Activated T-helper 1 cell treated with anti-CD3 and anti-CD28 coated beads, Interleukin-2, amount 50 U/mL, for 16 hours (primary cell): ENCODE measurements at places on chromosomes 16 and 17.

DNA sequence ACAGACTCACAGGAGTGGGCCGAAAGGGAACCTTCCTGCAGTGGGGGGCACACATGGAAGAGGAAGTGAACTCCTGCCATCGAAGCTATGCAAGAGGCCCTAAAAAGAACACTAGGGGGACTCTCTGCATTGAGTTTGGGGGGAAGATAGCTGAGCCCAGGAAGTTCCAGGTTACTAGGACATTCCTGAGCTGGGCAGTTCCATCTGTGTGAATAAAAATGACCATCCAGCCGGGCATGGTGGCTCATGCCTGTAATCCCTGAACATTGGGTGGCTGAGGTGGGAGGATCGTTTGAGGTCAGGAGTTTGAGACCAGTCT, 211.8 kb downstream of the ZNF423 start:
- no peak for DNase-seq

DNA sequence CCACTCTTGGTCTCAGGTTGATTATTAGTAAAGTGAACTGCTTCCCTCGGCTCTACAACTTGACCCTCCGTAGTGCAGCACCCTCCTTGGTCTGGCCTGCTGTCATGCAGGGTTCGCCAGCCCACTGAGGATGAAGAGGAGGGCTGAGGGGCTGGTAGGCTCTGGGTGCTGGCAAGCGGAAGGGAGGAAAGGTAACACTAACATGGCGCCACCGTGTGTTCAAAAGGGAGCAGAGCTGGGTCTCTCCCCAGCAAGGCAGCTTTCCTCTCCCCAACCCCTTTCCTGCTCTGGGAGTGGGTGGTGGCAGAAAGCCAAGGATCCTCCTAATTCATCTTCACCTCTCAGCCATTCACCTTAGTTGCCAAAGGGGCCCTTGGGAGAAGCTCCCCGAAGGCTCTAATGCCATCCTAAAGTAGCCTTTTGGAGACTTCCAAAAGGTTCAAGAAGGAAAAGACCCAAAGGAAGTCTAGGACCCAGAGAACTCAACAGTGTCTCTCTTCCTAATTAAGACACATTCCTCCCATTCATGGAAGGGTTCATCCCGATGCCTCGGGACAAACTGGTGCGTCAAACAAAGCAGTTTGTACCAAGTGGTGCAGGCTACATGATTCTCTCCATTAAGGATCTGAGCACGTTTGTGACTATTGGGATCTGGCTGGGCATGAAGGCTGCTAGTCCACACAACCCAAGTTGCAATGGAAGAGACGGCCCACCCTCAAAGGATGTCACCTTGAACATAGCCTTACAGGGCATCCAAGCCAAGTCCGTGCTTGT, 90.8 kb upstream of the TOB1 start:
- peak; percentile 41 for DNase-seq

- DNase-seq = no peak
Measured at GRCh38 chr17:67868176-67868575, 42.9 kb downstream of the BPTF start.

DNA sequence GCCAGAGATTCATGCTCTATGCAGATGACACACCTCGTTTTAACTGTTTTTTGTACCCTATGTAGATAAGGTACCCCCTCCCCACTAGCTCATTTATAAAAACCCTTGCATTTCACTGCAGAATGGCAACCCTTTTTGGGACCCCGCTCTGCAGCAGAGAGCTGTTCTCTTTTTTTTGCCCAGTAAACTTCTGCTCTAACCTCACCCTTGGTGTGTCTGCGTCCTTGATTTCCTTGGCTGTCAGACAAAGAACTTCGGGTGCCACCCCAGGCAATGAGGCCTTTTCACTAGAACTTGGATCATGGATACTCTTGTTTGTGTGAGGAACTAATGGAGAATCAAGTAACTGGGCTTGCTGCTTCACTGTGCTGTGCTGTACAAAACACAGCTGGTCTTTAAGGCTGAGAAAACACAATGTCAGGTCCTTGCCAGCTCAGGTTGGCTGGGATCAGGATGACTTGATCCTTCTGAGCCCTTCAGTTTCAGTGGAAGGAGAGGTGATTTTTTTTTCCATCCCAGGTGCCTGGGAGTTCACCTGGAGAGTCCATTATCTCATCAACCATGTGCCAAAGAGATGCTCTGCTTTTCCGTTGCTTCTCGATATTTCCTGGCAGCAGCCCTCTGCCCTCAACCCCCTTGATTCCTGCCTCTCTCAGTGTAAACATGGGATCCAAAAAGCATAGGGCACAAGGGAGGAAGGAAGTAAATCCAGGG, 133.2 kb upstream of the FAM20A start:
- no peak for DNase-seq

DNA sequence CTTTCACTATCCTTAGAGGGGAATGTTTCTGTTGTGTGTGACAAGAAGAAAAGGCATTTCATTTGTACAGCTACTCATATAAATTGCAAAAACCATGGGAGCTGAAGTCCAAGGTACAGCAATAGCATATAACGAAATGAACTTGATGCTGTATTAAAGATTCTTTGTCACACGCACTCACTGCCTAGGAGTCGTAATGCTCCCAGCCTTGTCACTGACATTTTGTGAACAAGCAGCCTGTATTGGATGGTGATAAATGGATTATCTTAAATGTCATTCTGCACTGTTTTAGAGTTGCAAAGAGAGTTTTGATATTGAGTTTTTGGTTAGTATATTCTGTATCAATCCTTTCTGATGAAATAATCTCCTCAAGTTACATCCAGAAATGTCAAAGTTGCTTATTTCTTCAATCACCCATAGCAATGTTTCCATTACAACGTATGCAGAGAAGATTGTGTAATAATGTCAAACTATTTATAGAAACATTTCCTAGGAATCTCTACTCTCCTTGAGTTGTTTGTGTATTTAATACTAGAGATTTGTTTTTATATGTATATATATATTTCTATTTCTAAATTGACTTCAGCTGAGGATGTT, 270.6 kb downstream of the FTO start:
- DNase-seq = no peak

GRCh38 chr17:6186998-6187397, 116.8 kb downstream of the WSCD1 start:
- no peak for DNase-seq

GRCh38 chr16:69012906-69013305, 92.5 kb upstream of the HAS3 start:
- DNase-seq = no peak

DNA sequence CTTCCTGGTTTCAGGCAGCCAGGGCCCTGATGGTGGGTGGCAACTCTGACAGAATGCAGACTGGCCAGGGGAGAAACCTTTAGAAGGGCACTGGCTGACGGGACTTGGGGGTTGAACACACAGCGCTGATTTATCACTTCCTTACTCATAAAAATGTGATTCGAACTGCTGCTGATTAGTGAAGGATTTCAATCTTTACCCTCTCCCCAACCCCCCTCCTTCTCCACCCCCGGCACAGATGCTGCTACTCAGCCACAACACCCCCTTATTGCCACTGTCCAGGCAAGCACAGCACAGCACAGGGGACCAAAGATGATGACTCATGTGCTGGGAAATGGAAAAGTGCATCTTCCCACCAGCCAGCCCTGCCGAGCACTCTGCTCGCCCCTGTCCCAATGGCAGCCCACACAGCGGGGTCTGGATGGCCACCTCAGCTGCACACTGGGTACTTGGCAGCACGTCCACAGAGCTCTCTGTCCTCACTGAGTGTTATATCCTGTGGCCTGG, 70.1 kb downstream of the SMG6 start:
- DNase-seq = no peak

DNA sequence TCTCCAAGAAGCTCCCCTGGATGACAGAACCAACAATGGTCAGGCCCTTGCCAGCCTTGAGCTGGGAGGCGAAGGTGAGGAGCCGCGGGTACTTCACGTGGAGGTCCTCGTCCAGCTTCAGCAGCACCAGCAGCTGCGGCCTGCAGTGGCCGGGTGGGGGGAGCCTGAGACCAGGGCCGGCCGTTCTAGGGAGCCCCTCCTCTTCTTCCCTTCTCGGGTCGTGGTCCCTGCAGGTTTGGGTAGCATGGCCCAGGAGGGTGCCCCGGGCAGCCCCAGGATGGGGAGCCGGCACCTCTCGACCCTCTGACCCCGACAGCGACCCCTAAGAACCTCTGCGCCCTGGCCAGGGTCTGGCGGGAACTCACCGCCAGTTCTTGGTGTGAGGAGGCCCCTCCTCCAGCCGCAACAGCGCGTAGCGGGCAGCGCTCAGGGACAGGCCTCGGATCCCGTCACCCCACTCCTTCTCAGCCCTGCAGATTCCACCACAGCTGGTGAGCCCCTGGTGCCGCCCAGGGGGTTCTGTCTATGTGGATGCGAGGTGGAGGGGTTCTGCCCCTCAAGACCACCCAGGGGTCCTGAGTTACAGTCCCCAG, 3.1 kb upstream of the LCAT start:
- DNase-seq = no peak

GRCh38 chr16:5845046-5845445, 747.5 kb upstream of the EEF2KMT start:
- DNase-seq = no peak

DNA sequence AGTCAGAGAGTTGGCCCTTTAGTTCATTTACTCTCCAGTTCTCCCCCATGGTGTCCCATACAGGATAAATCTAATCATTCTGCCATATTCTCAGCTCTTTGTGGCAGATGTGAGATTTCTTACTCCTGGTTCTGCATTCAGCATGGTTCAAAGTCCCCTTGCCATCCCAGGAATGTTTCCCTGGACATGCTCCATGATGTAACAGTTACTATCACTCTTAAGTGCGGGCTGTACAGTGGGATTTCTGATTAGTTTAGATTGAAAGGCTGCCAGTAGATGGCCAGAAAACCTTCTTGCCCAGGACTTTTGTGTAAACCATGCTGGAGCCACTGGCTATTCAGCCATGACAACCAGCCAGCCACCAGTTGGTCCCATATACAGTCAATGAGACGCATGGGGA, 10.4 kb downstream of the KRT37 start:
- DNase-seq = no peak

- DNase-seq = no peak
Measured at GRCh38 chr17:64240261-64240740, 22.8 kb downstream of the TEX2 start.

DNA sequence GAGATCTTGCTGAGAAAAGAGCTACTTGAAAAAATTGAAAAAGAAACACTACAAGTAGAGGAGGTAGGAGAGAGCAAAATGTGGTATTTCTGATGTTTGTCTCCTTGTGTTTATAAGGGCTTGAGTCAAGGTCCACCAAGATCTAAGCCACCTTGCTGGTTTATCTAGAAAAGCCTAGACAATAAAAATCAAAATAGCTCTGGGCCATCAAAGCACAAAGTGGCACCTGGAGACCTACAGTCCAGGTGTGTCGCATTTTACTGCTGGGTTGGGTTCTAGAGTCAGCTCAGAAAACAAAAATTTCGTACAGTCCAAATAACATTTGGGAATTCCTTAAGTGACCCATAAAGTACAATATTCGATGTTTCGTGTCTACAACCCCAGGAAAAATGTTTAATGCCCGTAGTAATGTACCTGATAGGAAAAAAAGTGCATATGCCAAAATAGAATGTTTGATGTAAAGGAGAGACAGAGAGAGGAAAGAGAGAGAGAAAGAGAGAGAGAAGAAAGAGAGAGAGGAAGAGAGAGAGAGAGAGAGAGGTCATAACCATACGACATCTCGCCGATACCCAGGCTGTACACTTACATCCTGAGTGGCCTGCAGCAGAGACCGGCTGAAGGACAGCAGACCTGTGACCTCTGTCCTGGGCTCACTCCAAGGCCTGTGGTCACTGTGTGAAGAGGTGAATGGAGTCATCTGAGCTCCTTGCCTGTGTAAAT, 27.1 kb downstream of the PRSS54 start:
- DNase-seq = no peak

DNA sequence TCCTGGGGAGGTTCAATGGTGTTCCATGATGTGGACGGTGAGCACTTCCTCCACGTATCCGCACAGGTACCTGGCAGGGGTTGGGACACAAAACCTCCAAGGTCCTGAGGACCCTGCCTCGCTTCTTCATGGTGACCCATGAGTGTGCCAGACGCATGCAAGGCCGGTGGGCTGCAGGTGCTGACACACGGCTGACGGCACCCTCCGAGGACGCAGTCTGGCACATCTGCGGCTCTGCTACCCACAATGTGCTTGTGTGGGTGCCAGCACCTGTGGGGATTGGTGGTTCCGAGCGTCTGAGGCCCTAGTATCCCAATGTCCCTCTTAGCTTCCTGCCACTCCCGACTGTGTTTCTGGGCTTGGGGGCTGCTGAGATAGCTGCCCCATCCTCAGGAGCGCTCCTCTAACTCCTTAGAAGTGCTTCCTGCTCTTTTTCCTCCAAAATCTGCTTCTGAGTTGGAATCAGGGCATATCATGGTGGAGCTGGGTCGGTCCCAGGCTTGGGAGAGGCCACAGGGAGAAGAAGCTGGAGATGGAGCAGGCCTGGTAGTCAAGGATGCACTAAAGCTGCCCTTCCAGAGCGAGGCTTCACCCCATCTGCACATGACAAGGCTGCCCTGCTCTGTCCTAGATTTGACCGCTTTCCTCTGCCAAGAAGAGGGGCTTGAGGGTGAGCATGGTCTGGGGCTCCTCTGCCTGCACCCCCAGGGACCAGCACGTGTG, 1.6 kb downstream of the CYGB start:
- no peak for DNase-seq
